Endothelial cell (in vitro differentiated cells): ENCODE measurements at places on chromosomes 4 and X.

- DNase-seq = no peak
These were observed 15.2 kb downstream of the SNX25 start for GRCh38 chr4:185224597-185224996.

DNA sequence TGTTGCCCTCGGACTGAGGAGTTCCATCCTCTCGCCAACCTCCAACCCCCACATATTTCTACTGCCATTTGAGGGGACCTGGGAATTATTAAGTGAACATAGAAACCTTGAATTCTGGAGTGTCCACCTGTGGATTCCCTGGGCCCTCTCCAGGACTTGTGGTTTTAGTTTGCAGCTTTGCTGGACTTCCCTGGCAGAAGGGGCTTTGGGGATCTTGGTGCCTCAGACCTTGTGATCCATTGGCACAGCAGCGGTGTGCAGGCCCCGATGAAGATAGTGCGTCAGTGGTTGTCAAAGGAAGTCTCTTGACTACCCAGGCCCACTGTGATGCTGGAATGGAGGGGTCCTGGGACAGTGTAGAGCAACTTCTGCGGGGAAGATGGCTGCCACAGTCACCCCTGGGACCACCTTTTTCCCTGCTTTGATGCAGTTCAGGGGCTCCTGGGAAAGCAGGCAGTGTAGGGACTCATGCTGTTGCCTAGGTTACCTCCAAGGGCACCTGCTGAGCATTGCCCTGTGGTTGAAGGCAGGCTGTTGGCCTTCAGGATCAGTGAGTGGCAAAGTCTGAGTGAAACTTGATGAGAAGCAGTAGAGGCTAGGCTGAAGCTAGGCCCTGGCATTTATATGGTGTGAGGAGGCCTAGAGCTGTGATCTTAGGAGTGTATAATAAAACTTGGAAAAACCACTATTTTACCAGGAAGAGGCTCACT, 2.2 kb downstream of the SLC16A2 start:
- DNase-seq = no peak

- no peak for DNase-seq
These were observed 158.4 kb downstream of the PDHA2 start for GRCh38 chr4:95998311-95998710.

- DNase-seq = no peak
These were observed 1674.0 kb upstream of the PCDH7 start for GRCh38 chr4:29046186-29046585.

- no peak for DNase-seq
These were observed 292.1 kb downstream of the GASK1B start for GRCh38 chr4:157880761-157881160.

DNA sequence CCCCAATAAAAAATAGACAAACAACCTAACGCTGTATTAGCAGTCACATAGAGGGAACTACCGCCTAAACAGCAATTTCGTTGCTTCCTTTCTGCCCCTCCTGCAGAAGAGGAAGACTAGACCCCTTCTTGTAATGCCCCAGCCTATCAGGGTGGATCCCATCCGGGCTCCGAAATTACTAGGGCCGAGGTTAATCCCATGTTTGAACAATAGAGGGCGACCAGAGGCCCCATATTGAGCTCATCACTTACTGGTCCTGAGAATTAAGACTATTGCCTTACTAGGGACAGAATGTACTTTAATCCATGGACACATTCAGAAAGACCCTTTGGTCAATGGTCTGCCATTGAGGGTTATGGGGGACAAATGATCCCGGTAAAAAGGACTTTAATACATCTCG, 11.8 kb upstream of the ZNF630 start:
- DNase-seq = peak; percentile 41

DNA sequence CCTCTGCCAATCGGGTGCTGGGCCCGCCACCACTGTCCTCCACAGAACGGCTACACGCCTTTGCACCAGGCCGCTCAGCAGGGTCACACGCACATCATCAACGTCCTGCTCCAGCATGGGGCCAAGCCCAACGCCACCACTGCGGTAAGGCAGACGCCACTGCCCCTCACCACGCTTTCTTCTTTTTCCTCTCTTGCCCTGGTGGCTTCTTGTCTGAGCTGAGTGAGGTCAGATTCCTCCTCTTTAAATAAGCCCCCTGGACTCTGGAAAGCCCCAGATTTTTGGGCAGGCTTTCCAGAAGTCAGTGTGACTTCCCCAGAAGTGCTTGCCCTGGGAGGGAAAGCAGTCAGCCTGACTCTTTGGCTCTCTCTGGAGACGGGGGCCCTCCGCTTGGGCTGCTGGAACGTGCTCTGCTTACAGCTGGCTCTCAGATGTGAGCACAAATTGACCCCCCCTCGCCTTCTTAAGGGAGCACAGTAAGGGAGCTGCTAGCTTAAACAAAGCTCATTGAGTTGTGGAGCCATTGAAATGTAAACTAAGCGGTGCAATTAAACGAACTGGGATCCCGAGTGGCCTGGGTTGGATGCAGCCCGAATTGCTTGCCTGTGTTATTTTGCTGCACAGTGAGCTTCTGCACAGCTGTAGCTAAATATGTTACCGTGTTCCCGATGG, 243.1 kb downstream of the ANK2 start:
- no peak for DNase-seq

DNA sequence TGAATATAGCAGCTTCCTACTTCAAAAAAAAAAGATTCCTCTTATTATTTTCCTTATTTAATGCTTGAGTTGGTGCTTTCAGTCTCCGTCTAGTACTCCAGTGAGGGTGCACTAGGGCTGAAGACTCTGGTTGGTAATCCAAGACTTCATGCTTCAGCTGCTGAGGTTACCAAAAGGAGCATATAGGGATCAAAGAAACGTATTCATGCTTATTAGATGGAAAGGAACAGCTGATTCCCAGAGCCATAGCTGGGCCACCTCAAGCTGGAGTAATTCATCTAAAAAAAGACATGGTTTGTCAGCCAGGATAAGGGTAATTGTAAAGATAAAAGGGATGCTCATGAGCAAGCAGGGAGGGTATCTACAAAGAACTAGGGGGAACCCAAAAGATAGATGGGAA, 131.7 kb upstream of the FAM47B start:
- no peak for DNase-seq

- no peak for DNase-seq
These were observed 141.9 kb downstream of the THOC2 start for GRCh38 chrX:123590842-123591486.

GRCh38 chrX:19097553-19098283, 24.6 kb downstream of the ADGRG2 start:
- DNase-seq = no peak

DNA sequence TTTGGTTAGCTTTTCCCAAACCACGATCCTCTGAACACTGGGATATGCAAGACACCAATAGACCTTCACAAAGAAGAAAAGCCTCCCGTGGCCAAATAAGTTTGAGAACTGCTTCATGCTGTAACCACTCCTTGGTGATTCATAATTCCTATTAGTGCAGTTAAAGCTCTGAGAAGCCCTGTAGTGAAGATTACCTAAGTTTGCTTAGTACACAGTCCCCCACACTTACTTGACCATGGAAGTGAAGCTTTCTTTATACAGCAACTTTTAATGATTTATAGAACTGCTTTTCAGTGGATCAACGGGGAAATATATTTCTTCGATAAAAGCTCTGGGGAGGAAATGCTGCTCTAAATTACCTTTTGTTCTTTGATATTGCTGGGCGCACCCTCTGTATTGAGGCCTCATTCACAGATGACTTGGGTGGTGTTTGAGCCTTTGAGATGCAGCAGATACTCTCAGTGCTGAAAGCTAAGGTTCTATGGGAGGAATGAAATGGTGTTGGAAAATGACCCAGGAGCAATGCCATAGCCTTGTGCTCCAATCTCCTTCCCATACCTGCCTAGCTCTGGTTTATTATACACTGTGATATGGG, 67.4 kb downstream of the CBLL2 start:
- DNase-seq = no peak

DNA sequence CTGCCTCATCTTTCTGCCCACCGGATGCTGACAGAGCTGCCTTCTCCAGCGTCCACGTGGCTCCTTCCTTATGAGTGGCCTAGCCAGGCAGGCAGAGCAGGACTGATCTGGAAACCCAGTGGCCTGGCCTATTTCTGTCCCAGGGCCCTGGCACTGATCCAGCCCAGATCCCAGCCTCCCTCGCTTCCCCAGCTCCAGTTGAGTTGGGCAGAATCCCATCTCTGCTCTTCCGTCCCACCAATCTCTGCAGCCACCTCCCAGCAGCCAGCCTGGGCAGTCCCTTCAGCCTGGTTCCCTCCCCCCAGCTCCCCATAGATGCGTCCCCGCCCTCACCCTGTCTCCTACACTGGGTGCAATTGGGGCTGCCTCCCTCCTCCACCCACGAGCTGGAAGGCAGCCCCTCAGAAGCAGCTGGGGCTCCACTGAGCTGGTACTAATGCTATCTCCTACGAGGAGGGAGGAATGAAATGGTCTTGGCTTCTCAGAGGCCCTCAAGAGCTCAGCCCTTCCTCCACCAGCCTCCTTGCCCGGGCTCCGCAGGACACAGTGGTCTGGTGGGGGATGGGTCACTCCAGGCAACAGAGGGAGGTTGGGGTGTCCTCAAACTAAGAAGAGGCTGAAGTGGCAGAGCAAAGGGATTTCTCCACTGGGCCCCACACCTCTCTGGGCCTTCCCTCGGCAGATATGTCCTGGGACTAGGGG, 94.2 kb downstream of the PJA1 start:
- DNase-seq = no peak

DNA sequence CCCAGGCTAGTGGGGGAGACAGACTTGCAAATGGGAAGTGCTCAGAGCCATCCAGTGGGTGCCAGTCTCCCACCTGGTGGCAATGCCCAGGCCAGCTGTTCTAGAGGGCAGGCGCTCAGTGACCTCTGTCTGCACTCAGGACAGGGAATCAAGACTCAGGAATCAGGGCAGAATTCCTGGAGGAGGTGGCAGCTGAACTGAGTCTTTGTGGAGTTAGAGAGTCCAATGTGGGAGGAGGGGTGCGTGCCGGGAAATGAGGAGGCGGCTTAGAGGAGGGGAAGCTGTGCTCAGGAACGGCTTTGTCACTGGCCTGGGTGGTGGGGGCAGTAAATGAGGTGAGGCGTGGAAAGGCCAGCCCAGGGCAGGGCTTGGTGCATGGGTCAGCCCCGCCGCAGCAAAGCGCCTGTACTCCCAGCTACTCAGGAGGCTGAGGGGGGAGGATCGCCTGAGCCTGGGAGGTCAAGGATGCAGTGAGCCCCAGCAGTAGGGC, 31.3 kb upstream of the SORCS2 start:
- no peak for DNase-seq

GRCh38 chr4:82994834-82995233, 15.8 kb downstream of the LIN54 start:
- no peak for DNase-seq

DNA sequence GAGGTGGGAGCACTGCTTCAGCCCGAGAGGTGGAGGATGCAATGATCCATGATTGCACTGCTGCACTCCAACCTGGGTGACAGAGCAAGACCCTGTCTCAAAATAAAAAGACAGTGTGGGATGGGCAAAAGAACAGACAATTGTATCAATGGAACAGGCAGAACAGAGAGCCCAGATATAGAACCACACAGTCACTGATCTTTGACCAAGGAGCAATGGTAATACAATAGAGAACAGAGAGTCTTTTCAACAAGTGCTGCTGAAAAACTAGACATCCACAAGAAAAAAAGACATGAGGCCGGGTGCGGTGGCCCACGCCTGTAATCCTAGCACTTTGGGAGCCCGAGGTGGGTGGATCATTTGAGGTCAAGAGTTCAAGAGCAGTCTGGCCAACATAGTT, 5.9 kb downstream of the FAM53A start:
- no peak for DNase-seq

- DNase-seq = no peak
These were observed 71.5 kb downstream of the ARHGEF9 start for GRCh38 chrX:63713526-63713925.

DNA sequence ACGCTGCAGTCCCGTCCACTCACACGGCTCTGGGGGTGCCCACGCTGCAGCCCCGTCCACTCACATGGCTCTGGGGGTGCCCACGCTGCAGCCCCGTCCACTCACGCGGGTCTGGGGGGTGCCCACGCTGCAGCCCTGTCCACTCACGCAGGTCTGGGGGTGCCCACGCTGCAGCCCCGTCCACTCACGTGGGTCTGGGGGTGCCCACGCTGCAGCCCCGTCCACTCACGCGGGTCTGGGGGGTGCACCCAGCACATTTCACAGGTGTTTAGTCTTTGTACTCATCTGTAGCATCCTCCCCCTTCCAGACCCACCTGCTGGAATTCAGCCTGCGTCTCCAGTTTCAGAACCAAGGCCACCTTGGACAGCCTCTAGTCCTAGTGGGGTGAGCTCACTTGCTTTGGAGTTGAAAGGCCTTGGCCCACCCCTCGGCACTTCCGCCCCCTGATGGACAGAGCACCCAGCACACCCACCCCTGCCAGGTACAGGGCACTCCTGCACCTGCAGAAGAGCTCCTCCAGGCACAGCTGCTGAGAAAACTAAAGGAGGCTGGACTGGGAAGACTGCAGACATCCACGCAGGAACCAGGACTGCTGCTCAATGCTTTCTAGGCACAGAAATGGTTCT, 73.0 kb downstream of the ABLIM2 start:
- DNase-seq = no peak

DNA sequence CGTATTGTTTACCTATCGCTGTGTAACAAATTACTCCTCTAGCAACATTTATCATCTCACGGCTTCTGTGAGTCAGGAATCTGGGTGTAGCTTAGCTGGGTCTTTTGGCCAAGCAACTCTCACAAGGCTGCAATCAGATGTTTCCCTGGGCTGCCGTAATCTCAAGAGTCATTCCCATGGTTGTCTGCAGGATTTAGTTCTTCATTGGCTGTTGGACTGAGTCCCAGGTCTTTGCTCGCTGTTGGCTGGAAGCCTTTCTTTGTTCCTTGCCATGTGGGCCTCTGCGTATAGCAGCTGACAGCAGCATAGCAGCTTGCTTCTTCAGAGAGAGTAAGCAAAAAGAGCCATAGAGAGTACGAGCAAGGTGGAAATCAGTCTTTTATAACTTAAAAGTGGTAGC, 16.8 kb downstream of the POLR2B start:
- DNase-seq = no peak

DNA sequence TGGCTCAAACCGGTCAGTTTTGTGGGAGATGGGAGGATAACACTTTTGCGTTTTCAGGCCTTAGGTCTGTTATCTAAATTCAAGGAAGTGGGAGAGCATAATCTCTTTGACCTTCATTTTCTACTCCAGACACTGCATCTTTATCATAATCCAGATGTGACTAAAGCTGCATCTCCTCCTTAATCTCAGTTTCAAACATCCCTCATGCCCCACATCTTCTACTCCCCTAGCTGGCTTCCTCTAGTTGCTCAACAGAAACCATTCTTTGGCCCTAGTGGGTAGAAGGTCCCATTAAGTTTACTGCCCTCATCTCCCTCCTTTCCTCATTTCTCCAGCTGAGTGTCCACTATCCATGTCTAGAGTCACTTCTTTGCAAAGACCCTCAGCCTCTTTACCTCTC, 18.8 kb upstream of the RASL11B start:
- DNase-seq = no peak

- DNase-seq = no peak
These were observed 211.6 kb upstream of the TAPT1 start for GRCh38 chr4:16437836-16438235.

GRCh38 chrX:21800344-21800770, 39.1 kb upstream of the MBTPS2 start:
- no peak for DNase-seq

- no peak for DNase-seq
These were observed 243.1 kb upstream of the FTHL17 start for GRCh38 chrX:31314921-31315320.
